ENCODE measurements at places on chromosomes 6 and 20.

DNA sequence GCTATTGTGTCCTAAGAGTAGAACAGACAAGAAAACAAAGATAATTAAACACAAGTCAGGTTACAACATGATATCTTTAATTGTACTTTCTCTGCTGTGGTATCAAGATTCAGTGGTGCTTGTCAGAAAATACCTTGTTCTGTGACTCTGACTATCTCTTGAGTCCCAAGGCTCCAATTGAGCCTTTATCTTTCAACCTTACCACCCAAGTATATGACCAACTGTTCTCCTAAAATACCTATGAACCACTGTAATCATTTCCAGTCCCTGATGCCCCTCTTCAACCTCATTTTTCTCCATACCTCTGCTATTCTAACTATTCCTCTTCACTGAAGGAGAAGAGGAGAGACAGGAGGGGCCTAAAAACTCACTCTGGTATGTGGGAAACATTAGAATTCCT is 66.9 kb upstream of the TPD52L1 start:
- no peak for DNase-seq

GRCh38 chr6:136782021-136782770 is 10.1 kb downstream of the MAP3K5 start:
- DNase-seq: no peak

DNA sequence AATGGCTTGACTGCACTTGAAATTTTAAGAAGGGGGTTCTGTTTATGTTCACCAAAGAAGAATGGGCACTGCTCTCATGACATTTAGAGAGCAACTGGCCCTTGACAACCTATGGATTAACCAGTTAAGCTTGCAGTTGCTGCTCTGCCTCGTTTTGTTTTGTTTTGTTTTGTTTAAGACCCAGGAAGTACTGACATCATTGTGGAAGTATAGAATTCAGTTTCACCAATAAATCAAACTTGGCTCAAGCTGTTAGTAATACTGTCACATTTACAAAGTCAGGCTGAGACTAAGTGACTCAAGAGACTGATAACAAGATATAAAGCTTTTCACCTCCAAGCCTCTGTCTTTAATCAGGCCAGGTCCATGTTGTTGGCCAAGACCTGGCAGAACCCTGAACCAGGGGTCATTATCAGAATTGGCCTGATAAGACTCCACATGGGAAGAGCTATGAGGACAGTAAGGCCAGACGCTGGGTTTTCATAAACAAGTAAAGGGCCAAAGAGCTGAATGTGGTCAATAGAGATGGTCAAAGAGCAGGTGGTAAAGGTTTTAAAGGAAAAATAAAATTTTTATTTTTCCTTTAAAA is 99.4 kb upstream of the VGLL2 start:
- no peak for DNase-seq

GRCh38 chr6:139528471-139528870 is 154.0 kb upstream of the CITED2 start:
- DNase-seq: no peak

- DNase-seq: no peak
These were observed 24.7 kb downstream of the WDR27 start for GRCh38 chr6:169677096-169677495.

DNA sequence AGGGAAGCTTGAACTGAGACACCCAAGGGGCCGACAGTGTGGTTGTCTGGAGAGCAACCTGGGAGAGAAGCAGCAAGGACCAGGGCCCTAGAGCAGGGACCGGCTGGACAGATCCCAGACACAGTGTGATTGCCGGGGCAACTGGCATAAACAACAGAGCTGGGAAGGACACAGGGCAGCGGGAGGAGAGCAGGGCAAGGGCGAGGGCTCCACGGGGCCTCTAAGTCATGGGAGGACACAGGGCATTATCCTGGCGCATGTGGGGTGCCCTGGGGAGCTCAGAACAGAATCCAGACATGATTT is 31.1 kb upstream of the CCR6 start:
- DNase-seq: no peak

DNA sequence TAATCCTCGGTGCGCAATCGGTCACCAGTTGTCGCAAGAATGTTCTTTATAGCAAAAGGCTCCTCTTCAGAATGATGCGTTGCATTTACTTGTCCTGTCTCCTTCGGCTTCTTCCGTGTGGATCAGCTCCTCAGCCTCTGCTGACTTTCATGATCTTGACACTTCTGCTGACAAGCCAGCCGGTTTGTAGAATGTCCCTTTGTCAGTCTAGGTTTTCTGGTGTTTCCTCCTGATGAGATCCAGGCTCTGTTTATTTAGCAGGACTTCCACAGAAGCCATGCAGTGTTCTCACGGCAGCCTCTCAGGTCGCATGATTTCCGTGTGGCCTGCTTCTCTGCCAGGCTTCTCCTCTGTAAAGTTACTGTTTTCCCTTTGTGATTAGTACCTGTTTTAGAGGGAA is 66.9 kb downstream of the STX11 start:
- no peak for DNase-seq

DNA sequence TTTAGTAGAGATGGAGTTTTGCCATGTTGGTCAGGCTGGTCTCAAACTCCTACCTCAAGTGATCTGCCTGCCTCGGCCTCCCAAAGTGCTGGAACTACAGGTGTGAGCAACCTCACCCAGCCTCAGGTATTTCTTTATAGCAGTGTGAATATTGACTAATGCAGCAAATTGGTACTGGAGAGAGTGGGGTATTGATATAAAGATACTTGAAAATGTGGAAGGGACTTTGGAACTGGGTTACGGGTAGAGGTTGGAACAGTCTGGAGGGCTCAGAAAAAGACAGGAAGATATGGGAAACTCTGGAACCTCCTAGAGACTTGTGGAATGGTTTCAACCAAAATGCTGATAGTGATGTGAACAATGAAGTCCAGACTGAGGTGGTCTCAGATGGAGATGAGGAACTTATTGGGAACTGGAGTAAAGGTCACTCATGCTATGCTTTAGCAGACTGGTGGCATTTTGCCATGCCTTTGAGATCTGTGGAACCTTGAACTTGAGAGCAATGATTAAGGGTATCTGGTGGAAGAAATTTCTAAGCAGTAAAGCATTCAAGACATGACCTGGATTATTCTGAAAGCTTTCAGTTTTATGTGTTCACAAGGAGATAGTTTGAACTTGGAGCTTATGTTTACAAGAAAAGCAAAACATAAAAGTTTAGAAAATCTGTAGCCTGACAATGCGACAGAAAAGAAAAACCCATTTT is 127.2 kb downstream of the DTNBP1 start:
- DNase-seq: no peak

DNA sequence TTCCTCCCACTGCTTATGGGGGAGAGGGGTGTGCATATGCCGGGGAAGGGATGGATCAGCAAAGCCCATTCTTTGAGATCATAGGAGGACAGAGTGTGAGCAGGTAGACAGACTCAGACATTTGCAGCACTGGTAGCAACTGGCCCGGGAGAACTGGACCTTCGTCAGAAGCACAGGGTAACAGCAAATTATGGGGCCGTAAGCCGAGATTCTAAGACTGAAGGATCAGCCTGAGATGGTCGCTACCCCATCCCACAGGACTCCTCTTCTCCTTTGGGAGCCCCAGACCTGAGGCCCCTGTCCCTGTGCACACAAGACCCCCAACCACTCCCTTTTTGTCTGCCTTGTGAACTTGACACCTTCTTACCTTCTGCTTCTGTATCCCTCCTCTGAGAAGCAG is 106.5 kb downstream of the TOX2 start:
- DNase-seq: no peak

DNA sequence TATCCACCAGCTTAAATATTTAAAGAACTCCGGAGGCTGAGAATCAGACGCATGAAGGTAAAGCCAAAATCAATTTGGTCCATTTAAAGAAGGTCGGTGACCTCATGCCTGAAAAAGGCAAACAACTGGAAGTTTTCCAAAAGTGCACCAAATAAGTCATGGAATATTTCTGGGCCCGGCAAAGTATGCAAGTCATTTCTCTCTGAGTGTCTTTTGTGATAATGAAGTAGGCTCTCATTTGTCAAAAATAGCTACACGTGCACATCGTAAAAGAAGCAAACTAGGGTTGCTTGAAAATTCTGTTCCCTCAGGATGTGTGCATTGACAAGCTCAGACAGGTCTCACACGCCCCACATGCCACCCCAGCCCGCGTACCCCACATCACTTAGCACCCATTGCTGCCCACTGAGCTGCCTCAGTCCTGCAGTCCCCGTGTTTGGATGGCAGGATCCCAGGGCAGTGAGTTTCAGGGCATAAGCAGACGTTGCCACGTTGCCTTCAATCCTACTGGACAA is 20.5 kb upstream of the PYGB start:
- no peak for DNase-seq

DNA sequence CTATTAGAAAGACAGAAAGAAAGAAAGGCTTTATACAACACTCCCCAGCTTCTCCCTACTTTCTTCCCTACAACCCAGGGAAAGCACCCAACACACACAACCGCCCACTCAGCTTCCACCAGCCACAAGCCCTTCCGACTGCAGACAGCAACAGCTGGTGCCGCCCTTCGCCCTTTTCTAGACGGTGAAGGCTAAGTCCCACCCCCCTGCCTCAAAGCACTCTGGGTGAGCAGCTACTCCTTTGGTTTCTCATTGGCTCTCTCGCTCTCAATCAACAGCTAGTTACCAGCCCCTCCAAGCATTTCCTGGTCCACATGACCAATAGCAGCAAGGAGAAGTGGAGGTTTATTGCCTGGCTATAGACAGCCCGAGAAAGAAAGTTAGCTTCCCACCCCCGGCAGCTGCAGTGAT is 230.1 kb upstream of the MOCS1 start:
- DNase-seq: no peak

GRCh38 chr6:30515106-30515505 is 25.8 kb downstream of the HLA-E start:
- no peak for DNase-seq

- no peak for DNase-seq
These were observed 36.7 kb downstream of the MARCKS start for GRCh38 chr6:113893866-113894265.

DNA sequence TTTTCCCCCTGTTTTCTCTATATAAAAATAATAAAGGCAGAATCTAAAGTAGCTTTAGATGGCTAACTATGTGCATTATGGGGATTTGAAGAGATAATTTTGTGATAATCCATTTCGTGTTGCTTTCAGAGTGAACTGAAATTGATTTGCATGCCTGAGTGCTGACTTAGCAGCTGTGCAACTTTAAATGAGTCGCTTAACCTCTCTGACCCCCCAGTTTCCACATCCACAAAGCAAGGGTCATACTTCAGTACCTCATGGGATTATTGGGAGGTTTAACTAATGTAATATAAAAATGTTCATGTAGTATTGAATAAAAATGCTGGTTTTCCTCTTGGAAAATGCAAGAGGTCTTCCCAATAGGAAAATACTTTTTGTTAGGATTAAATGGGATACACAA is 63.8 kb upstream of the FABP7 start:
- DNase-seq: no peak

GRCh38 chr6:15313367-15313766 is 67.5 kb downstream of the JARID2 start:
- no peak for DNase-seq

GRCh38 chr6:118680452-118681095 is 29.2 kb upstream of the CEP85L start:
- DNase-seq: no peak

GRCh38 chr20:46666818-46667515 is 15.7 kb upstream of the SLC13A3 start:
- no peak for DNase-seq

GRCh38 chr6:27275025-27275956 is 27.8 kb downstream of the PRSS16 start:
- no peak for DNase-seq

DNA sequence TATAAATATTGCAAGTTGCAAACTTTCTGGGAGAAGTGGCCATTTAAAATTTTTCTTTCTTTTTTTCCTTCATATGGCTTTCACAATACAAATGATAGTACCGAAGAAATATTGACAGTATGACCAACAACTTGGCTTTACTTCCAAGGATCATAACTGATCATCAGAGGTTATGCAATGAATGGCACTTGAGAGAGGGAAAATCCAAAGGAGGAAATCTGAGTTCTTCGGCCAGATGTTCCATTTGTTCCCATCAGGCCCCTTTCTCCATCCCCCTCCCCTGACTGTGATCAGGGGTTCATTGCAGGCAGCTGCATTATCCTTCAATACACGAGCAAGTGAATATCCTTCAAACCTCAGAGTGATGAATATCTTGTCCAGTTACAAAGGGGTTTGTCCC is 130.0 kb upstream of the UST start:
- no peak for DNase-seq

DNA sequence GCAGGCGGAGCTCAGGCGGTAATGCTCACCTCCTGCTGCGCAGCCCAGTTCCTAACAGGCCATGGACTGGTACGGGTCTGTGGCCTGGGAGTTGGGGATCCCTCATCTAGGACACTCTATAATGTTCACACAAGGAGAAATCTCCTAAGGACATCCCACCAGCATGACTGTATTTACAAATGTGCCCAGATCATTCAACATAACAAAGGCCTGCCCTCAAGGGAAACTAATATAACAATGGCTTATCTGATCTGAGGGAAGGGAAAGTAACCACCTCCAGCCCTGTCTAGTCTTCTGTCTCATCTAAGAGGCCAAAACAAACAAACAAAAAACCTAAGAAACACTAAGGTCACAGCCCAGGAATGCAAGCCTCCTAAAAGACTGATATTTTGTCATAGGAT is 232.8 kb downstream of the RNGTT start:
- no peak for DNase-seq

DNA sequence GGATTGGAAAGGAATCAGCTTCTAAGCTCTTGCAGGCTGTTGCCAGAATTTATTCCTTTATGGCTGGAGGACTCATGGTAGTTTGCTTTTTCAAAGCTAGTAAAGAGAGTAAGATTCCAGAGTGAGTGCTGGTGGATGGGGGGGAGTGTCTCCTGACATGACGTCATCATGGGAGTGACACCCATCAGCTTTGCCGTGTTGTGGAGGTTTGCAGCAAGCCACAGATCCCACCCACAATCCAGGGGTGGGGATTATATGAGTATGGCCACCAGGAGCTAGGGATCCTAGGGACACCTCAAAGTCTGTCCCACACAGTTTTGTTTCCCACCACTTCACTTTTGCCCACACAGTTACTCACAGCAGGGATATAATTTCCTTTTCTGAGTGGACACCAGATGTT is 28.7 kb upstream of the PMEPA1 start:
- no peak for DNase-seq

- no peak for DNase-seq
These were observed 12.5 kb upstream of the R3HDML start for GRCh38 chr20:44324343-44324742.

DNA sequence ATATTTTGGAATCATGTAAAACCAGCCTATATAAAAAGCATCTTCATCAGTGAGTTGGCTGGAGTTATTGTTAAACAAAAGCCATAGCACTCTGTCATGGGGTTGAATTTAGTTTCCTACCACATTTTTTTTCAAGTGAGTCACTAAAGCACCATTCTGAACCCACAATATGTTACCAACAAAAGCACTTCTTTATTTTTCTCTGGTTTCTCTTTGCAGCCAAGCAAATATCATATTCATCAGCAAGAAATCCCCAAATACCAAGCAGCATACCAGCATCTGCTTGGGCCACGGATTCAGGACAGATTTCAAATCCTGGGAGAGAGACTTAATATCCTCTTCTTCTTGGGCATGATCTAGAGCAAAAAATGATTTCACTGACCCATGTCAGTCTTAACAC is 441.4 kb downstream of the BCKDHB start:
- no peak for DNase-seq

- no peak for DNase-seq
These were observed 10.8 kb upstream of the CPNE5 start for GRCh38 chr6:36850021-36850420.

GRCh38 chr20:56976336-56976735 is 290.1 kb downstream of the BMP7 start:
- DNase-seq: no peak

- DNase-seq: no peak
These were observed 26.9 kb downstream of the TFAP2B start for GRCh38 chr6:50845499-50846143.

Data from activated naive CD4-positive, alpha-beta T cell (primary cell).